CD14-positive monocyte (primary cell): ENCODE measurements at places on chromosomes 1 and 21.
A peak's percentile ranks its signal among the peaks of the same experiment; 100 is the strongest.

GRCh38 chr1:112957133-112957812 lies 1.3 kb upstream of the SLC16A1 start:
- peak; percentile 14 for DNase-seq

- no peak for DNase-seq
Measured at GRCh38 chr1:92329347-92330129, 30.7 kb downstream of the RPAP2 start.

GRCh38 chr1:109640285-109640865 lies 15.5 kb upstream of the GSTM4 start:
- peak; percentile 78 for DNase-seq

GRCh38 chr1:60225486-60225885 lies 151.9 kb upstream of the C1orf87 start:
- DNase-seq, result no peak

GRCh38 chr1:16043521-16043920 lies at the start of gene CLCNKB:
CLCNKB (plus strand) TSS chr1:16043782; CDS start chr1:16044493, 711 bp downstream.
- DNase-seq, result no peak

DNA sequence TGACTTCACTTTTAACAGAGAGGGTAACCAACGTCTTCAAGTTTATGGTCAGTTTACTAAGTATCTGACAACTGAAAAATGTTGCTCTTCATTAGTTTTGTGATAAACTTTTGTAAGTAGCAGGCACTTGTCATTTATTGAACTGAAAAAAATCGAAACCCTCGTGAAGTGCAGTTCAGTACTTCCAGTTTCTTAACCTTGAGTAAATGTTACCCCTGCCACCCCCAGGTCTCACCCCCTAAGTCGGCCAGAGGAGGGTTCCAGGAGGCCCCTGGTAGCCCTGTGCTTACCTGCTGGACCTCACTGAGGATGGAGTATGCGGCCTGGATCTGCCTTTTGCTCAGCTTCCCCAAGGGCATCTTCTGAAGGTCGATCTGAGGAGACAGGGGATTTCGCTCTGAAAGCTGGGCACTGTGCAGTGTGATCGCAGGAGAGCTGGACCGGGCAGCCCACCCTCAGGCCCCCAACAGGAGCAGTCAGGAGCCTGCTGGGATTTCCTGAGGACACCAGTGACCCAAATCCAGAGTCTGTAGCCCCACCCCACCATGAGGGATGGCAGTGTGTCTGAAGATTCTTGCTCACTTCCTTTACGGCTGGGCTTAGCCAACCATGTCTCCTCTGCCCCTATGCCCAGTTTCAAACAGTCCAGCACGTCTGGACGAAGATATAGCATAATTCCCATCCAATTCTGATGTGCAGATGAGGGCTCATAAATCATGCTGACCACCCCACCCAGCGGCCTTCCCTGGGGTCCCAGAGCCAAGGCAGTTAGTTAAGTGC lies 37.6 kb downstream of the PARP1 start:
- no peak for DNase-seq

- no peak for DNase-seq
Measured at GRCh38 chr1:220807726-220808125, 21.0 kb downstream of the MTARC1 start.

- no peak for DNase-seq
Measured at GRCh38 chr21:40634141-40634540, 212.8 kb downstream of the DSCAM start.

GRCh38 chr1:47182676-47183235 lies 7.1 kb downstream of the PDZK1IP1 start:
- DNase-seq, result no peak

GRCh38 chr1:62467092-62467491 lies 30.2 kb downstream of the USP1 start:
- DNase-seq, result no peak

DNA sequence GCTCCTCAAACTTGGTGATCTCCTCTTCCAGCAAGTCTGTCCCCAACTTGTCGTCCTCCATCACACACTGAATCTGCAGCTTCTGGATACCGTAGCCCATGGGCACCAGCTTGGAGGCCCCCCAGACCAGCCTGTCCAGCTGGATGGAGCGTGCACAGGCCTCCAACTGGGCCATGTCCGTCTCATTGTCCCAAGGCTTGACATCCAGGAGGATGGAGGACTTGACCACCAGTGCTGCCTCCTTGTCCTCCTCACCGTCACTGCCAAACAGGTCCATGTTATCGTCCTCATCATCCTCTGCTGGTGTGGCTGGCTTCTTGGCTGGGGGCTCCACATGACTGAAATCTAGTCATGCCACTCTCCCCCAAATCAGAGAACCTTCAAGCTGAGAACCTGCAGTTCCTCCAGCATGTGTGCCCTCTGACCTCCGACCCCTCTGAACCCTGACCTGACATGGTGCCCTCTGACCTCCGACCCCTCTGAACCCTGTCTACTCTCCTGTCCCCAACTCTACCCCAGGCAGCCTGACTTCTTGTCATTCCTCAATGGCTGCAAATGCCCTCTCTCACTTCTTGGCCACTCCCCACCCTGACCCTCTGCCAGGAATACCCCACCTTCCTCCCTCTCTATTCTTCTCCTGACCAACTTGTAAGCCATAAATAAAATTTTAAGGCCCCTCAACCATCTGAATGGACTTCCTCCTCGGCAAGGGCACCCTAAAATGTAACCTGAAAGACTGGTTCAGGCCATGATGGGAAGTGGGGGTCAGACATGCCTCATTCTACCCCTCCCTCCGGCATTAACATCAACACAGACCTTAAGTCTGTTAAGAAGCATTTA lies 275.7 kb upstream of the C1orf174 start:
- DNase-seq, result no peak

GRCh38 chr1:244068567-244068966 lies 17.5 kb downstream of the ZBTB18 start:
- DNase-seq, result no peak

GRCh38 chr21:37253991-37254390 lies 13.1 kb downstream of the VPS26C start:
- no peak for DNase-seq

DNA sequence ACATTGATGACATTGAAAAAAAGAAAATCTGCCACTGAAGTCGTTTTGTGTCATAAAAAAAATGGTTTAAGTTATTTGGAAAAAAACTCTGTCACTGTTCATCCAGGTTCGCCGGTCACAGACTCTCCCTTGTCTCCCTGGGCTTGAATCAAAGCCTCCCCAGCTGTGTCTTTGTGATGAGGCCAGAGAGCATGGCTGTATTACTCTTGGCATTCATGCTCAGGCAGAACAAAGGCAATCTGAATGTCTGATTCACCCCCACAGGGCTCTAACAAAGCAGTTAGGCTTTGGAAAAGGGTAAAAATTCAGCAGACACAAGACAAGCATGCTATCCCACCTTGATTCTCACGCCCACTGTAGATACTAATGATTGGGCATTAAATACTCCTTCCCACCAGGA lies 304.3 kb upstream of the PLD5 start:
- DNase-seq, result no peak

DNA sequence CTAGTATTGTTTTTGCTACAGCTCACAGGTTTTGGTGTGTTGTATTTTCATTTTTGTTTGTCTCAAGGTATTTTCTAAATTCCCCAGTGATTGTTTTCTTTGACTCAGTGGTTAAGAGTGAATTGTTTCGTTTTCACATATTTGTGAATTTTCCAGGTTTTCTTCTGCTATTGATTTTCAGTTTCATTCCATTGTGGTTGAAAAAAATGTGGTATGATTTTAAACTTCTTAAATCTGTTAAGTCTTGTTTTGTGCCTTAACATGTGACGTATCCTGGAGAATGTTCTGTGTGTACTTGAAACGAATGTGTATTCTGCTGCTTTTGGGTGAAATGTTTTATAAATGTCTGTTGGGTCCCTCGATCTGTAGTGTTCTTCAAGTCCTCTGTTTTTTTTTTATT lies 117.9 kb downstream of the KIF26B start:
- DNase-seq, result no peak

DNA sequence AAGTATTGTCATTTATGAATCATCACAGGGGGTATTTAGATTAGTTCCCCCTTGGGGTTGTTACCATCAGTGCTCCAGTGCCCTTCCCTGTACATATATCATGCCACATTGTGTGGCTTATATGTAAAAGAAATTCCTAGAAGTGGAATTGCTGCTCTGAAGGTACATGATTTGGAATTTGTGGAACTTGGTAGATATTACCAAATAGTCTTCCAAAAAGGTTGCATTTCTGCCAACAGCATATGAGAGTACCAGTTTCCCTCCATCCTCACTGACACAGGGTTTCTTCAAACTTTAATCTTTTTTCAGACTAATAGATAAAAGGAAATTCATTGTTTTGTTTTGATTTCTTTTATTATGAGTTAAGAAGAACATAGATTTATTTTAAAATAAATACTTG lies 41.3 kb downstream of the AKNAD1 start:
- DNase-seq, result no peak

DNA sequence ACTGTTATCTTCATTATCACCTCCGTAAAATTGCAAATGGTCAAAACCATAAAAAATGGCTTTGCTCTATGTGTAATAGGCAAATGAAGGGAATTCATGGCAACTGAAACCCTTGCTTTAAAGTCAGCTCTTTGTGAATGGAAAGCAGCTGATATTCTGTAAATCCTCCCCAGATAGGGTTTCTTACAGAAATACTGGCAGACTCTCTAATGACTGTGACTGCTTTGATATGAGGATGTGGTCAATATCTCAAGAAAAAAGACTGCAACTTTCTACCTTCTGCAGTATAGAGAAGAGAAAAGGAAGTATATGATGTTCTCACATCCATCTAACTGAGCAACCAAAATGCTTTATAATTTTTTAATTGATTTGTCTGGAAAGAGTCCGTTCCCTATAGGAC lies 193.1 kb downstream of the ST6GALNAC3 start:
- DNase-seq, result no peak

GRCh38 chr1:67570486-67571143 lies 114.4 kb upstream of the GADD45A start:
- DNase-seq, result no peak

GRCh38 chr1:145983960-145984830 lies 12.2 kb downstream of the TXNIP start:
- no peak for DNase-seq

- no peak for DNase-seq
Measured at GRCh38 chr21:45167796-45168222, 93.4 kb downstream of the ADARB1 start.

DNA sequence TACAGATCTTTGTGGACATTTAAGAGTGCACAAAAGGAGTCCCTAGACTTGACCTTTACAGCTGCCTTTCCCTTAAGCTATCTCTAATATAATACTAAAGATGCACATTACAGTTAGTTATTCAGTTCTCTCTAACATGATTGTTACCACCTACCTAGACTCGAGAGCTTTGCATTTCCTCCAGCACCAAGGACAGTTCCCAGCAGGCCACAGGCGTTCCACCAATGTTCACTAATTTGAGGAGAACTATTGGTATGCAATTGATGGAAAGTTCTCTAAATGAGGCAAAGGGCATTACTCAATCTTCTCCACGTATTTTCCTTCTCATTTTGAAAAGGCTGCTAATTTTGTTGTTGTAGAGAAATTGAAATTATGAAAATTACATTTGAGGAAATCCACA lies 5.4 kb upstream of the NTNG1 start:
- DNase-seq, result no peak

DNA sequence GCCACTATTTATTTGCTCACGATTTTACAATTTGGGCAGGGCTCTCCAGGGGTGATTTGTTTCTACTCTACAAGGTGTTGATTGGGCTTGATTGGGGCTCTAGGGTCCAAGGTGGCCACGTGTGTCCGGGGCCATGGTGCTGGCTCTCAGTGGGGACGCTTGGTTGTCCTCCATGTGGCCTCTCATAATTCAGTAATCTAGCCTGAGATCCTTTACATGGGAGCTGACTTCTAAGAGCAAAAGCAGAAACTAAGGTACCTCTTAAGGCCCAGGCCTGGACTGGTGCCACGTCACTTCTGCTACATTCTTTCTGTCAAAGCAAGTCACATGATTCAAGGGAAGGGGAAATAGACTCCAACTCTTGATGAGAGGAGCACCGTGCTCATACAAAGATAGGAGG lies 8.1 kb upstream of the PSRC1 start:
- peak; percentile 92 for DNase-seq

- peak; percentile 22 for DNase-seq
Measured at GRCh38 chr1:13590486-13590885, 6.9 kb downstream of the PDPN start.

GRCh38 chr1:42163536-42164503 lies 725 bp downstream of the GUCA2A start:
- DNase-seq, result no peak

DNA sequence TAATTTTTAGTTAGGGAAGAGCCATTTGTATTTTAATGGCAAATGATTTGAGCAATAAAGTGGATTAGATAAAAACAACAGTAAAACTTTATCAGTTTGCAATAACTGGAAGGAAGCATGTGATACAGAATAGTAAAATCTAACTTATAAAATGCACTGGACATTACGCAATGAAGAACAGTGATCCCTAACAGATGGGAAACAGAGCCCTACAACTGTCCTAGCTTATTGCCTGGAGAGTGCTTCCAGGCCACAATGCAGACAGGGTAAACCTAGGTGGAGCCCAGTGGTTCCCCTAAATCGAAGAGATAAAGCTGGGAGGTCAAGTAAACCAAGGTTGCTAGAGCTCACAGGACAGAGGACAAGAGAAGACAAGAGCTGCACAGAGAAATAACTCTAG lies 7.0 kb downstream of the OMA1 start:
- no peak for DNase-seq

DNA sequence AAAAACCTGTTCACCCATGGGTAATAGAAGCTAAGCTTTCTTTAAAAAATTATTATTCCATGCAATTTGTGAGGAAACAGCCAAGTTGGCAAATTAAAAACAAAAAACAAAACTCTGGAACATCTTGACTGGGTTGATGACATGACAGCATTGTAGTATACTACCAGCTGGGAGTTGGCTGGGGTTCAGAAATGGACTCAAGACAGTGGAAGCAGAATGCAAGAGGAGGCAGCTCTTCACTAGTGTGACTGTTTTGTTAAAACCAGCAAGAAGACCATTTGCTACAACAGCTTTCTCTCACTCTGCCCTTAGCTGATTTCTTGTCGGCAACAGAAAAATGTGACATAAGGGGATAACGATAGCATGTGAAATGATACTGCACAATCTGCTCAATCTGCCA lies 1298.9 kb upstream of the ADGRL4 start:
- no peak for DNase-seq

DNA sequence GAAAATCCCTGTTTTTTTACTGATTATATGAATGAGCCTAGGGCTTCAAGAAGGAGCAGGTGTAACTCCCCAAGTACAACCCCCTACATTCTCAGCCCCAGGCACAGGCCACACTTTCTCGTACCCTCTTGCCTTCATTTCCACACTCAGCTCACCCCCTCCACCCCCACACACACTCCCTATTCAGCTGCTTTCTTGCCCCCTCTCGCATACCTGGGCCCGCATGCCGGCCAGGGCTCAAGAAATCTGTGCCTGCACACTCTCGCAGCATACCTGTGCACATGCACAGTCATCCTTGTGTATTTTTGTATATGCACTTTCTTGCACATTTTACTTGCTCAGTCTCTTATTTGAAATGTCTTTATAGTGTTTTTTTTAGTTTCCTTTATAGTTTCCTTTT lies 2.0 kb downstream of the PTPRF start:
- DNase-seq, result no peak

GRCh38 chr1:207882692-207883091 lies 28.2 kb downstream of the CD34 start:
- DNase-seq, result no peak
